Adrenal gland (tissue), 19 donors: ENCODE measurements at places on chromosomes 12 and 14. TPM values are rescaled to one million over a fixed set of nuclear protein-coding genes. Genes with fewer than 3 reads are reported as not detected.

DNA sequence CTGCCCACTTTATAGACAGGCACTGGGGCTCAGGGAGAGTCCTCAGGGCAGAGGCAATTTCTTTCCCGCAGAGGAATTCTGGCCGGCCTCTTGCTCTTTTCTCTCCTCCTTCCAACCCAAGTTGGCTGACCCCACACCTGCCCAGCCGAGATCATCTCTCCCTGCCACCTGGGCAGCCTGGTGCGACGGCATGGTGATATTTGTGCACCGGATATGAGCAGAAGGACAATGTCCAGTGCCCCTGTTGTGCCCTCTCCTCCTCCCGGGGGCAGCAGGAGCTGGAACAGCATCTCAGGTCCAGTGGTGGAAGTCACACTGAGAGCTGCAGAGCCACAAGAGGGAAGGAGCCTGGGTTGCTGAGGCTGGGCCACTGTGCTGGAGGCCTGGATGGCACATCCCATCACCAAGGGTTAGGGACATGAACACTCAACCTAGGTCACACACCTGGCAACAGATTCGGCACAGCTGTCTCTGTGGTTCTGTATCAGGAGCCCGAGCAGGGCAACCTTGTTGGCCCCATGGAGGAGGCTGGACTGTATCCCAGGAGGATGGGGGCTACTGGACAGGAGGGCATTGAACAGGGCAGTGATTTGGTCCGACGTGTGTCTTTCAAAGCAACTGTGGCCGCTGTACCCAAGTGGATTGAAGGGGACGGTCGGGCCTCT lies 57.7 kb upstream of the DIO3 start:
- no peak for DNase-seq

- no peak for DNase-seq
These were observed 1.3 kb upstream of the KRT72 start for GRCh38 chr12:52602552-52602951.

Gene TEDC1
- total RNA-seq: 1.4 TPM

GRCh38 chr12:52630599-52631200 lies 12.3 kb upstream of the KRT73 start:
- no peak for DNase-seq

DNA sequence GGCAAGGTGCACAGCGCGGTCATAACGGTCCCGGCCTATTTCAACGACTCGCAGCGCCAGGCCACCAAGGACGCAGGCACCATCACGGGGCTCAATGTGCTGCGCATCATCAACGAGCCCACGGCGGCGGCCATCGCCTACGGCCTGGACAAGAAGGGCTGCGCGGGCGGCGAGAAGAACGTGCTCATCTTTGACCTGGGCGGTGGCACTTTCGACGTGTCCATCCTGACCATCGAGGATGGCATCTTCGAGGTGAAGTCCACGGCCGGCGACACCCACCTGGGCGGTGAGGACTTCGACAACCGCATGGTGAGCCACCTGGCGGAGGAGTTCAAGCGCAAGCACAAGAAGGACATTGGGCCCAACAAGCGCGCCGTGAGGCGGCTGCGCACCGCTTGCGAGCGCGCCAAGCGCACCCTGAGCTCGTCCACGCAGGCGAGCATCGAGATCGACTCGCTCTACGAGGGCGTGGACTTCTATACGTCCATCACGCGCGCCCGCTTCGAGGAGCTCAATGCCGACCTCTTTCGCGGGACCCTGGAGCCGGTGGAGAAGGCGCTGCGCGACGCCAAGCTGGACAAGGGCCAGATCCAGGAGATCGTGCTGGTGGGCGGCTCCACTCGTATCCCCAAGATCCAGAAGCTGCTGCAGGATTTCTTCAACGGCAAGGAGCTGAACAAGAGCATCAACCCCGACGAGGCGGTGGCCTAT lies 875 bp downstream of the HSPA2 start:
- DNase-seq: no peak

GRCh38 chr12:5220835-5221234 lies 177.2 kb downstream of the KCNA5 start:
- no peak for DNase-seq

DNA sequence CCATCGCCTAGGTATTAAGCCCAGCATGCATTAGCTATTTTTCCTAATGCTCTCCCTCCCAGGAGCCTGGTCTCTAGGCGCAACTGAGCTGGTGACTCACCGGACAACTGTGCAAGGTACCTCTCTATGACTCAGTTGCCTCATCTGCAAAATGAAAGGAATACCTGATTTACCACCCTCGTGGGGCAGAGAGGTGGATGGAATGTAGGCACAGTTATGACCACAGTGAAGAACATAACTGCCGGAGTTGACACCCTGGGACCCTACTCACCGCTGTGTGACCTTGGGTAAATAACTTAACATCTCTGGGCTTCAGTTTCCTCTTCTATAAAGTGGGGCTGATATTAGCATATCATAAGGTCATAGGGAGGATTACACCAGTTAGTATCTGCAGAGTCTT lies 22.6 kb downstream of the BCL11B start:
- no peak for DNase-seq

DNA sequence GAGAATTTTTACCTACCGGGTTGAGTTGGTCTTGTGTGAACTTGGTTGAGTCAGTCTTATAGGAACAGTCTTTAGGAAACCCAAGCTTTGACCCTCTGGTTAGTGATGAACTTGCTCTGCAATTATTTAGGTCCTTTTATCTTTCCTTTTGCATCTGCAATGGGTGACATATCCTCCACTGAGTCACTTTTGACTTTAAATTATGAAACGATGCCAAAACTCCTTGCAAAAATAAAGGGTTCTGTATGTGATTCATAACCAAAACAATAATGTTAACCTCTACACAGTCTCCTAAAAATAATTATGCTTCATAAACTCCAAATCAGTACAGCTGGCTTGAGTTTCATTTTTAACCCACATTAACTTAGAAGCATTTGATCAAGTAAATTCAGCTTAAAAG lies 979.4 kb downstream of the GALC start:
- no peak for DNase-seq

GRCh38 chr12:52181746-52182145 lies 10.1 kb downstream of the KRT80 start:
- no peak for DNase-seq

DNA sequence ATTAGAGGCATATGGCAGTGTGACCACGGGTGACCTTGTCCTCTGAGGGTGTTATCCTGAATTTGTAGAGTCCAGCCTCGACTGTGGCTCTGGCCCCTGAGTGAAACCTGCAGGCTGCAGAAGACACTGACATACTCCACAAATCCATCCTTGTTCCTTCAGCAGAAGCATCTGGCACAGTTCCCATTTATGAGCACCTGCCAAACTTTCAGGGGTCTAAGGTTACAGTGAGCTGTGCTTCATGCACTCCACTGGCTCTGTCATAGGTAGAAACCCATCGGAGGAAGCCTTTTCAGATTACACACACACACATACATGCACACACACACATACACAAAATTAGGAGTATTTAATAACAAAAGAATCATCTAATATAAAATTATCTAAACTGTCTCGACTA lies 13.6 kb upstream of the NUAK1 start:
- no peak for DNase-seq

Gene VCPKMT
- 3.9 TPM for total RNA-seq

Gene CFAP54
- total RNA-seq: 1.00 TPM
